Stimulated activated CD8-positive, alpha-beta memory T cell treated with anti-CD3 and anti-CD28 coated beads, Interleukin-4, amount 100 ng/mL, for 24 hours (primary cell): ENCODE measurements at places on chromosomes 4 and X.

GRCh38 chr4:94650134-94650495 is 107.6 kb upstream of the BMPR1B start:
- no peak for DNase-seq

DNA sequence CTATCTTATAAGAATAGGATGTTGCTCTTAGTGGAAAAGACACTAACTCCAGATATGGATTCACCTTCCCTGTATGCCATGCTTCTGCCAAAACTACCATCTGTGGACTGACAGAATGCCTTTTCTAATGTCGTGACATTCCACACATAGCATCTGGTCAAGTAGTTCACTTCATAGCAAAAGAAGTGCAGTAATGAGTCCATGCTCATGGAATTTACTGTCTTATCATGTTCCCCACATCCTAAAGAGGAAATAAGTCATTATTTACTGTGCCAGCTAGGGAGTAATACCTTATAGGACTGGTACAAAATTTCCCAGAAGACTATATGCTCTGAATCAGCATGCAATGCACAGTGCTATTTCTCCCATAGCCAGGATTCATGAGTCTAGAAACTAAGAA is 562.4 kb downstream of the TLL1 start:
- DNase-seq: no peak

GRCh38 chr4:70601422-70602039 is 9.5 kb downstream of the AMBN start:
- DNase-seq: peak; percentile 40

DNA sequence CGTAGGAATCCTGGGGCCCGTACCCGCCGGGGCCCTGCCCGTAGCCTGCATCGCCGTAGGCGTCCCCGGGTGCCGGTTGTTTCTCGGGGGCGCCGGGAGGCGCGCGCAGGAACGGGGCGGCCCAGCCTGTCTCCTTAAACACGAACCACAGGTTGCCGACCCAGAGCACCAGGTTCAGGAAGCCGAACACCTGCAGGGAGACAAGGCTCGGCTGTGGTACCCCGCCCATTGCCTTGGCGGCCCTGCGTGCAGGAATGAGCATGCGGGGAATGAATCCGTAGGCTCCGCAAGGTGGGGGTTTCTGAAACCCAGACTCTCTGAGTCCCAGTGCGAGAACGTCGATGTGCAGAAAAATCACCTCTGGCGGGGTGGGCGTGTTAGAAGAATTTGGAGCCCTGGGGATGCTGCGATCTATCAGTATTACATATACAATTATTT is 5.4 kb upstream of the PRICKLE3 start:
- no peak for DNase-seq

- DNase-seq: no peak
These were observed 357 bp upstream of the IGBP1 start for GRCh38 chrX:70132877-70133302.

DNA sequence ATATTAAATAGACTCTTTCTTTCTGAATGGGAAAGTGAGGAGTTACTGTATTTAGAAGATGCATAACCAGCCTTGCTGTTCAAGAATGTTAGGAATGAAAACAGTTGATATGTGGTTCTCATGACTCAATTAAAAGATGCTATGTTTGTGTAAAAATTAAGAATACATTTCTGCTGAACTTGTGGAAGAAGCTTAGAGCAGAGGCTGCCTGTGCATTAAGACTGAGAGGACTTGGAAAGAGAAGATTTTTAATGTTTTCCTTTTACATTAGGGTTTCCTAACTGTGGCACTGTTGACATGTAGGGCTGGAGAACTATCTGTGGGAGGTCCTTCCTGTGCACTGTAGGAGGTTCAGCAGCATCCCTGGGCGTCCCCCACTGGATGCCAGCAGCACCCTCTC is 137.7 kb downstream of the GPR143 start:
- no peak for DNase-seq

- no peak for DNase-seq
These were observed 858.9 kb downstream of the PDHA2 start for GRCh38 chr4:96698831-96699230.

DNA sequence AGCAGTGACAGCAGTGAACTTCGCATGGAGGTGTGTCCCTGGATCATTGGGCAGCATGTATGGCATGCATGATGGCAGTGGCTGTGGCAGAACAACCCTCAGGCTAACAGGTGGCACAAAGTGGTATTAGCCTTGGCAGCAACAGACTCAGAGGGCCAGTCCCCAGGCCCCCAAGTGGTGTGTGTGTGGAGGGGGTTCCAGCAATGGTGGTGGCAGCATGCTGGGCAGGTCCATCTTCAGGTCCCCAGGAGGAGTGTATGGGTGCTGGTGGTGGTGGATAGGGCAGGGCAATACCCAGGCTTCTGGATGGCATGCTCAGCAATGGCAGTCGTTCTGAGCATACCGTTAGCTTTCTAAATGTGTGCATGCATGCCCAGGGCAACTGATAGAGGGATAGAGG is 923.7 kb downstream of the PDHA2 start:
- no peak for DNase-seq

- DNase-seq: no peak
These were observed 107.5 kb downstream of the CLNK start for GRCh38 chr4:10577018-10577417.

DNA sequence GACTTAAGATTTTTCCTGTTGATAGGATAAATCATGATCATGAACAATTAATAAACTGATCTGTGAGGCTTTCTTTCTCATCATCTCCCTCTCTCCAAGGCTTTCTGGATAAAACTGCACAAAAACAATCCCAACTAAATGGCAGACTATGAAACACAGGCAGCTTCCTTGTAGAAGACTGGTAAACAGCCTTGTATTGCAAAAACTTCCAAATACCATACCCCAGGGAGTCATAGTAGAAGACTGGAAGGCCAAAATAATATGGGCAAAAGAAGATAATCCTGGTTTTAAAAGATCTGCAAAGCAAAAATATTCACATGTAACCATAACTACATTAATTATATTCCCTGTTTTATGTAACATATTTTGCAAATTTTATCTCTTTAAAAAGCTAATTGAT is 113.0 kb downstream of the ANAPC10 start:
- DNase-seq: no peak

DNA sequence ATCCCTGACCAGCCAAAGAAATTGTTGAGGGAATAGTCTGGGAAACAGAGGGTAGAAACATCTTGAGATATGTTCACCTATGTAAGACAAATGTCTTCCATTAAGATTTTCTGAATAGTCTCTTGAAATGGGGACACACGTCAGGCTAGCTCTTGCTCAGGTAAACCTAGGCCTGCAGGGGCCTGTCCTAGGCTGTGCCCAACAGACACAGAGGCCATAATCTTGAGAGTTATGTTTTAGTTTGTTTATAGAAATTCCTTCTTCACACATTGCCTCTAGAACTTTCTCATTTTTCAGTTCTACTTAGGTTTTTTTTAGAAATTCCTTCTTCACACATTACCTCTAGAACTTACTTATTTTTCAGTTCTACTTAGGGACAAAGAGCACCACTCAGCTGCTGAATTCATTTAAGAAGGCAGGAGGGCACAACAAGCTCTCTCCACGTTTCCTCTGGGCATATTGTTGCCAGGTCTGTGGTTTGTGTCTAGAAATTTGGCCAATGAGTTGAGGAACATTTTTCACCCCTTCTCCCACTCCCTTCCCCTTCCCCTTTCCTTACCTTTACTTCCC is 94.9 kb downstream of the ARHGAP24 start:
- DNase-seq: no peak

GRCh38 chr4:138426786-138427185 is 184.6 kb upstream of the SLC7A11 start:
- no peak for DNase-seq

GRCh38 chr4:183843248-183843671 is 61.8 kb upstream of the STOX2 start:
- DNase-seq: no peak

DNA sequence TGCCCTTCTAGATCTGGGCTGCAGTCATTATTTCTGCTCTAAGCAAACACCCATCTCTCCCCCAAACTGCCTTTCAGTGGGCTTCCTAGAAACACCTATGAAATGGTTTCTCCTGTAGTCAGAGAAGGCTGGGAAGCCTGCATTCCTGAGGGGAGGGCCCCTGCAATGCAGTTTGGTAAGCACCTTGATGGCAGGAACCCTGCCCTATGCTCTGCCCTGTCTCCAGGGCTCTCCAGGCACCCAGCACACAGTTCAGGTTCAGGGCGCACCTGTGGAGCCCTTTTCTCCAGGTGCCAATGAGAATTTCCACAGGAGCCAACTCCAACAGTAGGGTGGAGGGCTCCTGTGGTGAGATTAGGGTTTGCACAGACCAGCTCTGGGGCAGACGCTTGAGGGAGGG is 69.1 kb upstream of the FBXW7 start:
- no peak for DNase-seq

DNA sequence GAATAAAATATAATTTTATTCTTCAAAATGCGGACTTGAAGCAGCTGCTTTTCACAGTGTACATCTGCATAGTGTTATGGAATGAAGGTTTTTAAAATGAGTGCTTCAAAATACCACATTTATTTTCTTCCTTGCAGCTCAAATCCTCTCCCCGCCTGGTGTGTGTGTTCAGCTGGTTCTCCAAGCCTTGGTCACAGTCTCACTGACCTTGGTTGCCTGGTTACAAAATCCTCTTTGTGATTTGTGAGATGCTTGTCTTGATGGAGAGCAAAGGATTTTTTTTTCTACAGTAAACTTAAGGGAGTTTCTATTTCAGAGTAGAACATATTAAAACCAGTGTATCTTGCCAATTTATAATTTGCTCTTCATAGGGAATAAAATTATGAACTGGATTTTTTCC is 139.2 kb downstream of the PCDH18 start:
- DNase-seq: no peak

- DNase-seq: no peak
These were observed 69.6 kb upstream of the NDP start for GRCh38 chrX:44042751-44043150.

DNA sequence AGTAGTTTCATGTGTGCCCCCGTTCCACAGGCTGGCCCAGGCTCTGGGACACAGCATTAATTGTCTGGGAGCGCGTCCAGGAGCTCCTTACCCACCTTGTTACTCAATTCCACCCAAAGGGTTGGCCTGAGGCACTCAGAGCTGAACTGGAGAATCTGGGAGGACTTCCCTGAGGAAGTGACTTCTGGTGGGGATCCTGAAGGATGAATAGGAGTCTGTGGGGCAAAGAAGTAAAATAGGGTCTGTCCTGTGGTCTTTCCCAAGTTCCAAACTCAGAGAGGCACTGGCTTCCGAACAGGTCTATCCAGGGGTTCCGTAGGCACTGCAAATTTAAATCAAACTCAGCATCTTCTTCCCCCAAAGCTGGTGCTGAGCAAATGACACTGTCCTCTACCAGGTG is 204.3 kb downstream of the AFAP1 start:
- no peak for DNase-seq

DNA sequence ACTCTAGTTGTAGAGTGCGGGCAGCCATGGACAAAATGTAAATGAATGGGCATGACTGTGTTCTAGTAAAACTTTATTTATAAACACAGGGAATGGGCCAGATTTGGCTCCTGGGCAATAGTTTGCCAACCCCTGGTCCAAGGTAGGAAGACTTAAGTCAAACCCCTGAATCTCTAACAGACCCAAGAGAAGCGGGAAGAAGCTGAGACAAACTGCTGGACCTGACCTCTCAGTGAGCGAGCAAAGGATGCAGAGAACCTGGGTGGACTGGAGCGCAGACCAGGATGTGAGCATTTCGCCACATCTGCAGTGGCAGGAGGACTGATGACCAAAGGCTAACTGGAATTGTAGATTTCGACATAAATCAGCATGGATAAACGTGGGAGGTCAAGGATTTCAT is 201.6 kb downstream of the STIM2 start:
- DNase-seq: no peak

GRCh38 chr4:76448211-76448610 is 13.2 kb downstream of the SHROOM3 start:
- no peak for DNase-seq

DNA sequence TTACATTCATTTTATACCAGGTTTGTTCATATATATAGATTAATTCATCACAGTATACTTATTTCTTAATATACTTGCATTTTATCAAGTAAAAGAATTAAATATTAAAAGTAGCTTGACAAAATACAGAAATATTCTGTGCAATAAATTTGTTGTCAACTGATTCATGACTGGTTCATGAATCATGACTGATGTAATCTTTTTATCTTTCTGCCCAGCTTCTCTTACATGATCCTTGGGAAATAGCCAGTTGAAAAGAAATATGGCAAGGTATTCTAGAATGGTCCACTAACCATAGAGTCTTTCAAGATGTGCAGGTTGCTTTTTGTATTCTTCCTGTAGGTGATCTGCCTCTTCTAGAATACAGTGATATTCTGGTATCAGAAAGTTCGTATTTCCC is 4.2 kb upstream of the CCNA2 start:
- no peak for DNase-seq

DNA sequence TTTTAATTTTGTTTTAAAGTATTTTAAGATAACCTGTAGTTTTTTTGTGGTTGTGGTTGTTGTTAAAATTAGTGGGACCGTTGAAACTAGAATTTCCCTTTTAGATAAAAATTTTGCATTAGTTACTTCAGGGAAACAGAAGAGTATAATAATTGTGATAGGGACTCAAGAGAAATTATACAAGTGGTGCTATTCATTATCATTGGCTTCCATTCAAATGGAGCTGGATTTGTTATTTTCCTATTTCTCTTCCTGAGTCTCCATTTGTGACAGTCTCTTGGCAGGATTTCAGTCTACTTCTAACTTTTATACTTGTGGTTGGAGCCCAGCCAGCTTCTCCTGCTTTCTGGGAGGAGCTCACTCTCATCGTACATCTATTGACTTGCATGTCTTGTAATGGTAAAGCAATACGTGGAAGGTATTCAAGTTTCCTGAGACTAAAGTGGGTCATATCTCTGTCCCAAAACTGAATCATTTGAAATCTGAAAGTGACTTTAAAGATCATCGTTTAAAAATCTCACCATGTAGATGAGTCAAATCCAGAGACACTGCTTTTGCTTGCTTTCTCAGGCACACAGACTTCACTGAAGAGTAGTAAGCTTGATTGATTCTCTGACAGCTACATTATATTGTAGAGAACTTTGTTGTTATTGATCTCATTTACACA is 155.8 kb downstream of the RPA4 start:
- no peak for DNase-seq

- no peak for DNase-seq
These were observed 13.7 kb upstream of the ZNF185 start for GRCh38 chrX:152884171-152884570.
